A375 (cell line): ENCODE measurements at places on chromosomes 11 and 22. TPM values are rescaled to one million over a fixed set of nuclear protein-coding genes. Genes with fewer than 3 reads are reported as not detected.

DUSP8 gene
- total RNA-seq = 0.15 and 0.37 TPM in 2 replicates

SLC22A12 gene
- not detected in 2 replicates for total RNA-seq

RASSF10 gene
- 0.08 TPM in 1 of 2 replicates, not detected in the other for total RNA-seq

OR10A2 gene
- not detected in 2 replicates for total RNA-seq

FAM227A gene
- 0.60 and 0.82 TPM in 2 replicates for total RNA-seq

OR8B12 gene
- not detected in 2 replicates for total RNA-seq

B4GALNT4 gene
- total RNA-seq = 42.6 and 50.4 TPM in 2 replicates
